ENCODE measurements at places on chromosomes 11 and 22. TPM values are rescaled to one million over a fixed set of nuclear protein-coding genes. Genes with fewer than 3 reads are reported as not detected.

Gene ST14
- total RNA-seq: 2.9 TPM

Gene RASGRP2
- total RNA-seq: 72.8 TPM

Gene CACNA1I
- total RNA-seq: 0.33 TPM

Gene OR52A1
- not detected for total RNA-seq

Gene KIRREL3
- total RNA-seq: 2.2 TPM

Gene MUC15
- total RNA-seq: 0.42 TPM

Gene SAA4
- total RNA-seq: not detected

Gene PHOX2A
- 1.2 TPM for total RNA-seq

Gene TPBGL
- 0.40 TPM for total RNA-seq

Gene LDHAL6A
- not detected for total RNA-seq

Gene TMPRSS6
- total RNA-seq: not detected

Gene C11orf97
- total RNA-seq: not detected

Gene OR56A1
- total RNA-seq: not detected

Gene SCGB1A1
- total RNA-seq: not detected

Gene LRP5
- 47.3 TPM for total RNA-seq

Gene AAMDC
- 65.2 TPM for total RNA-seq

All from esophagus muscularis mucosa (tissue), 4 donors.